ENCODE measurements at places on chromosomes 5 and 9. TPM values are rescaled to one million over a fixed set of nuclear protein-coding genes. Genes with fewer than 3 reads are reported as not detected.

DNA sequence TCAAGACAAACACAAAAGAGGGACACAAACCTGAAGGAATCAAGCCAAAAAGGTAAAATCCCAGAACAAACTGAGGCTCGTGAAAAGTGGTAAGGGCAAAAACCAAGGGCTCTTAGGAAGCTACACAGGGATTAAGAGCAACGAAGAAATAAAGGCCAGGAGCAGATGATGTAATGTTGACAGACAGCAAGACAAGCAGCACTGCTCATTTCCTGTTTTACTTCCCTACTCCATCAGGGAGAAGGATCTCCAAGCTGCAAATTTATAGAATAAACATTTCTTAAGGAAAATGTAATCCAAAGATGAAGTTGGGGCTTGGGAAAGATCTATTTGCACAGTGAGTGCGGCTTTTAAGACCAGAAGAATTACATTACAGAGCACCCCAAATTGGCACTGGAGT, 182.3 kb upstream of the MAP1B start:
- DNase-seq, result no peak

DNA sequence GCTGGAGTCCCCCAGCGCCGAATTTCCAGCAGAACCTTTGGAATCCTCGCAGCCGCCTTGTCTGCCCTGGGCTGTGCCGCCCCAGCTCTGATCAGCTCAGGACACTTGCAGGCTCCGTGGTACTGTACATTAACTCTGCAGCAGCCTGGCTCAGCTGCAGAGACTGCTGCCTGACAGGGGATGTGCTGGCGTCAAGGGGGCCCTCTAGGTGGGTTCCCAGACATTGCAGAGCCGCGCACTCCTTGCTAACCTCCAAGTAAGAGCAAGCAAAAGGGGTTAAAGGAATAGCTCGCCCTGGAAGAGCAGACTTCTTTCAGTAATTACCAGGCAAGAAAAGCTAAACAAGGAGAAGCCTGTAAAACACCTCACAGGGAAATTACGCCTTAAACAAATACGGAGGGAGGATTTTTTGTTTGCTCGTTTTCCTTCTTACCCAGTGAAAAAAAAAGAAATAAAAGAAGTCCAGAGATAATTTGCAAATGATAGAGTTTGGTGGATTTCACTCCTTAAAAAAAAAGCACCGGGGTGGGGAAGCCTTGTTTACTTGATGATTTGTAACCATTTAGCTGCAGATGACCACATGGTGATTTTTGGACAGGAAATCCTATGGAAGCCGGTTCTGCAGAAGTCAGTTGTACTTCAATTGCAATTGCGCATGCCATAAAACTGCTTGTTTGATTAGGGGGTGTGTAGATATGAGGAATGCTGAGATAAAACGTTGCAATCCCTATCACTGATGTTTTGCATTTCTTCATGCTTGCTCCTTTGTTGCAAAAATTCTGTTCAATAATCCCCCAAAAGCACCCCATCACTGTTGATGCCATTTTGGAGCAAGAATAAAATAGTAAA, 305.8 kb downstream of the PDE4D start:
- no peak for DNase-seq

GRCh38 chr9:104780796-104781395, 17.0 kb downstream of the NIPSNAP3B start:
- DNase-seq, result no peak

PCSK5 gene
- total RNA-seq, result 25.5 TPM

- DNase-seq, result no peak
Measured at GRCh38 chr9:129344641-129345495, 166.8 kb upstream of the IER5L start.

DNA sequence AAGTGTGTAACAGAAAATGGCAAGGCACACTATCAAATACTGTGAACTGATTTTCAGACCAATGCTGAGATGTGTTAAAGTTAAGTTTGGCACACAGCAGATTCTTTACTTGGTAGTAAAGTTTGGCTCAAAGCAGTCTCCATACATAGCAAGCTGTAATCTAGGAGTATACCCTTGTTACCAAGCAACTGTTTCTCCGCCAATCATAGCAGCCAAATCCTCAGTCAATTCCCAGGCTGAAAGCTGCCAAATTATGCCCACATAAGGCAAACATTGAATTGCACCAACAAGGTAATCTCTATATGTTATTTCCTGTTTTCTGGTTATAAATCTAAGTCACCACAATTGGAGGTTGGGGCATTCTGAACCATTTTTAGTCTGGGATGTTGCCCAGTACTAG, 345.7 kb downstream of the DEPDC1B start:
- DNase-seq, result no peak

DNA sequence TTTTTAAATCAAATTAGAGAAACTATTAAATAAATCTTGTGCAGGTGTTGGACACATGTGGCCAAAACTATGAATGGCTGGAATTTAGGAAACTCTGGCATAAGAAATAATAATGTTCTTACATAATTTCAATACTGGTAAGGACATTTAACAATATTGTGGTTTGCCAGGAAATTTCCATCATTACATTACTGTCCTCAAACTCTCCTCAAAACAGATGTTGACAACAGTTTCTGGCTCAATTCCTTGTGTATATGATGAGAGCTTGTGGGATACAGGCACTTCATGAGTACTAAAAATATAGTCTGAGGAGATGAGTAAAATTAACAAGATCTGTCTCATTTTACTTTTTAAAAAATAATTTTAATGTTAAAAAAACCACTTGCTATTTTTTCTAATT, 27.9 kb downstream of the MCTP1 start:
- DNase-seq, result no peak
